ENCODE measurements at places on chromosomes 7 and 10. TPM values are rescaled to one million over a fixed set of nuclear protein-coding genes. Genes with fewer than 3 reads are reported as not detected.
A peak's percentile ranks its signal among the peaks of the same experiment; 100 is the strongest.

- DNase-seq = peak; percentile 41
Measured at GRCh38 chr7:11343818-11344413, 370.2 kb downstream of the PHF14 start.

- no peak for DNase-seq
Measured at GRCh38 chr10:35214607-35215020, 88.0 kb downstream of the CREM start.

- DNase-seq = no peak
Measured at GRCh38 chr7:138907850-138908249, 73.3 kb downstream of the KIAA1549 start.

GRCh38 chr10:75779276-75779675 is 347.9 kb downstream of the LRMDA start:
- DNase-seq = no peak

DNA sequence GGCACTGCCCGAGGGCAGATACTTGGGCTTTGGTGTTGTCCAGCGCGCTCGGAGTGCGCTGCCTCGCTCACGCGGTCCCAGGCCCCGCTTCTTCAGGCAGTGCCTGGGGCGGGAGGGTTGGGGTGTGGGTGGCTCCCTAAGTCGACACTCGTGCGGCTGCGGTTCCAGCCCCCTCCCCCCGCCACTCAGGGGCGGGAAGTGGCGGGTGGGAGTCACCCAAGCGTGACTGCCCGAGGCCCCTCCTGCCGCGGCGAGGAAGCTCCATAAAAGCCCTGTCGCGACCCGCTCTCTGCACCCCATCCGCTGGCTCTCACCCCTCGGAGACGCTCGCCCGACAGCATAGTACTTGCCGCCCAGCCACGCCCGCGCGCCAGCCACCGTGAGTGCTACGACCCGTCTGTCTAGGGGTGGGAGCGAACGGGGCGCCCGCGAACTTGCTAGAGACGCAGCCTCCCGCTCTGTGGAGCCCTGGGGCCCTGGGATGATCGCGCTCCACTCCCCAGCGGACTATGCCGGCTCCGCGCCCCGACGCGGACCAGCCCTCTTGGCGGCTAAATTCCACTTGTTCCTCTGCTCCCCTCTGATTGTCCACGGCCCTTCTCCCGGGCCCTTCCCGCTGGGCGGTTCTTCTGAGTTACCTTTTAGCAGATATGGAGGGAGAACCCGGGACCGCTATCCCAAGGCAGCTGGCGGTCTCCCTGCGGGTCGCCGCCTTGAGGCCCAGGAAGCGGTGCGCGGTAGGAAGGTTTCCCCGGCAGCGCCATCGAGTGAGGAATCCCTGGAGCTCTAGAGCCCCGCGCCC is at the start of gene NPY:
Gene NPY (plus strand): TSS at position 294 of the 802 bp plus-strand sequence. CDS start 1,051 bp downstream, outside the sequence.
- no peak for DNase-seq

GRCh38 chr10:112412696-112413095 is 34.0 kb downstream of the ZDHHC6 start:
- DNase-seq = no peak

DNA sequence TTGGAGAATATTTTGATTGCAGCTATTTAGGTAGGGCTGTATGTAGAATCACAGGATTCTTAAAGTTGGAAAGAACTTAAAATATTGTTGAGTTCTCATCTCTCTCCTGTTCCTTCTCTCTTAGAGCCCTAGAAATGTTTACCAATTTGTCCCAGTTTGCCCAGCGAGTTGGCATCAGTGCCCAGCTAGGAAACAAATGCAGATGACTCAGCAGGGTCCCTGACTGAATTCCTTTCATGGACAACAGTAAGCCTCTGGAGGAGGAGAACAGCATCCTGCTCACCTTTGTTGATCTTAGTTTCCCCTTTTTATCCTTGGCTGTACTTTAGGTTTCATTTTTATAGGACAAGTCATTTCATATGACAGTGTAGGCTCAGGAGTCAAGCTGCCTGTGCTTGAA is 89.3 kb downstream of the SEC23IP start:
- DNase-seq = no peak

DNA sequence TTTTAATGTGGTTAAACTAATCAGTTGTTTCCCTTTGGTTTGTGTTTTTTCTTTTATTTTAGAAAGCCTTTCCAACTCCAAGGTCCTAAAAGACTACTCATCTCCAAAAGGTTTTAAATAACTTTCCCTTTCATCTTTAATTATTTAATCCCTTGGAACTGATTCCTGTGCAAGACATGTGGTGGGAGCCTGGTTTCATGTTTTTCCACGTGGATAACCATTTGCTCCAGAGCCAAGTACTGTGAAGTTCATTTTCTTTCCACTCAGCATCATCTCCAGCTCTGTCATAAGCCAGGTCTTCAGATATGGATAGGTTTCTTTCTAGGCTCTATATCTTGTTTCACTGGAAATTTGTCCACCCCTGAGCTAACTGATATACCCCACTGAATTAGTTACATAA is 16.7 kb downstream of the PPP1R3C start:
- peak; percentile 82 for DNase-seq

- DNase-seq = no peak
Measured at GRCh38 chr10:71697938-71698709, 21.5 kb downstream of the C10orf105 start.

DNA sequence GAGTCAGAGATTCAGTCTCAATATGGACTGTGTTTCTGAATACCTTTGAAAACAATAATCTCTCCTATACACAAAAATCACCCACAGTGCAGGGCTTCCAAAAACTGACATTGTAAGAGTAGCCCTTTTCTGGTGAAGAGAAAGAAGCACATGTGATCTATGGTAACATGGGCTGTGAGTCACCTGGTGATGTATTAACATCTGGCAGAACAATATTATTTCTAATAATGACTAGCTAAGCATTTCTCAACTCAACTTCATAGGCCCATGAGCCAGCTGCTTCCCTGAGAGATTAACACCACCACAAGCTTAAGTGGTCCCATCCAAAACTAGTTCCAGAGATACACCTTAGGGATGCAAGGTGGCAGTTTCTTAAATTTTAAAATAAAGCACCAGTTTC is 331.0 kb upstream of the NRP1 start:
- DNase-seq = no peak

GRCh38 chr10:121288864-121289661 is 309.2 kb downstream of the FGFR2 start:
- no peak for DNase-seq

DNA sequence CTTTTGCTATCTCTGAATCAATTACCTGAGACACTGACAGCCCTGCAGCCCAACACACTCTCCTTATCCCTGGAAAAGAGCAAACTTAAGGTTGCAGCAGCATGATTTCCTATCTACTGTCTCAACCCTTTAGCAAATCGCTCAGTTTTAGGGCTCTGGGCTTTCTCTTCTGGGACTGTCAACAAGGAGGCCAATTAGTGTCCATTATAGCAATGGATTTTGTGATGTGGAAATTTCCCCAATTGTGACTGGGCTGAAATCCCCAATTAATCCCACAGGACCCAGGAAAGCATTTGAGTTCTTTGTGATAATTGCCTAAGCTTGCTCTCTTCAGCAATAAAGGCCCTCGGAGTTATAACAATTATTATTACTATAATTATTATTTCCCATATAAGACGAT is 197.0 kb downstream of the ZNF438 start:
- DNase-seq = no peak

The LLCFC1 gene
- not detected for total RNA-seq

The RNF32 gene
- total RNA-seq = 1.7 TPM

The CLRN3 gene
- total RNA-seq = not detected

The CRPPA gene
- total RNA-seq = 2.8 TPM

The PBLD gene
- total RNA-seq = 1.4 TPM

The FAM25G gene
- total RNA-seq = not detected

All from RPMI7951 (cell line).